ENCODE measurements at places on chromosomes 3 and 15.

DNA sequence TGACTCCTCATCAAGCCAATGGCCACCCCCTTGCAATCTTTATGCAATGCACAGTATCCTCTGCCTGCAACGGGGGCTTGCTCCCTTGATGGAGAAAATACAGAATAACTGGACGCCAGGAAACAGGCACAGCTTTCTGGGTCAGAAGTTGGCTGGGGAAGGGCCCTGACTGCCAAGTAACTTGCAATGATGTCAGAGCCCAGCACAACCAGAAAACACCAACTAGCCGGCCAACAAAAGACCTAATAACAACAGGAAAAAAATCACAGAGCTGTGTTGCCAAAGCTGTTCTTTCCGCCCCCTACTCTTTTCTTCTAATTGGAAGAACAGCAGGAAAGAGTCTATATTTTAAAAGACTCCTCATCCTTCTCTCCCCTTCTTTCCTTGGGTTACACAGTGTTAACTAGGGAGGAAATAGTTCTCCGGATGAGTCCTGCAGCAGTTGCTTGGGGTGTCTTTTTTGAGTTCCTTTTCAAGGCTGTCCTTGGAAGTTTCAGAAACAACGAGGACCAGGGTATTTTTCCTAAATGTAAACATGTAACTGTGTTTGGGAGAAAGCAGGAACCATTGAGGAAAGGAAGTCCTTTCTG, 1.4 kb upstream of the SEMA6D start:
- DNase-seq, result no peak

DNA sequence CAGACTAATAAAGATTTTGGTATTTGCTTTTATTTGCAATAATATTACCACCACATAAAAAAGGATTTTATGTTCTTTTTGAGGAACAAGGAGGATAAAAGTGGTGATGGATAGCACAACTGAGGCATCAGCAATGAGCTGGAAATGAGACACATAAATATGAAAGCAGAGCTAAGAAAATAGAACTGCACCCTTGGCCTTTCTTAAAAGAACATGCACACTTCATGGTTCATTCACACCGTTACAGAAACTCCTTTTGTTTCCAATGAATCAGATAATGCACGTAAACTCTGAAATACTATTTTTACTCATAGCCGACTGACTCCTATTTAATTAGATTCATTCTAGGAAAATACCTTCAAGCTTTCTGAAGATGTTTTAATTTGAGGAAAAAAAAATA, 19.9 kb upstream of the DPH6 start:
- DNase-seq, result no peak

DNA sequence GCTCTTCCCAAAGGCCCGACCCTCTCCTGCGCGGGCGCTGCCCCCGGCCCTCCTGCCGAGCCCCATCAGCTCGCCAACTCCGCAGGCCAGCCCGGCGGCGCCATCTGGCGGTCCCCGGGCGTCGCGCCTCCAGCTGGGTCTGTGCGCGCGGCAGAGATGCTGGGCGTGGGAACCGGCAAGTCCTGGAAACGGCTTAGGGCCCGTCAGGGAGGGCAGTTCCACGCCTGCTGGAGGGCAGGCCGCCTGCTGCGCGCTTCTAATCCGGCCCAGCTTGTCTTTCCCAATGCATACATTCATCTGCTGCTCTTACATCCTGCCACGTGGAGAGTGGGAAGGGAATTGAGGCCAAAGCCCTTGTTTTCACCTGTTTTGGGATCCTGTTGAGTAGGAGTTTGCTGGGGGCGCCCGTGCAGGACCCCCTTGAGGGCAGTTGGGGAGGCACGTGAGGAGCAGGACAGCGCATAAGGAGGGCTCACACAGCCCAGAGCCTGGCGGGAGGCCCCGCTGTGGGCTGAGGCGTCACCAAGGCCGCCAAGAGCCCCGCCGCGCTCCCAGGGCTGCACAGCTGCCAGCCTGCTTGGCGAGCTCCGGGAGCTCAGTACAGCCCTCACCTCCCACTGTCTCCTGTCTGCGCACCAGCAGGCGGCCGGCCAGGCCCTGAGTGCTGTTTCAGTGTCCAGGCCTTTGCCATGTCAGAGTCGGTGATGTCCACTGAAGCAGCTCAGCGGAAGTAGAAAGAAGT, 165.6 kb downstream of the NSMCE3 start:
- DNase-seq, result peak; percentile 25

DNA sequence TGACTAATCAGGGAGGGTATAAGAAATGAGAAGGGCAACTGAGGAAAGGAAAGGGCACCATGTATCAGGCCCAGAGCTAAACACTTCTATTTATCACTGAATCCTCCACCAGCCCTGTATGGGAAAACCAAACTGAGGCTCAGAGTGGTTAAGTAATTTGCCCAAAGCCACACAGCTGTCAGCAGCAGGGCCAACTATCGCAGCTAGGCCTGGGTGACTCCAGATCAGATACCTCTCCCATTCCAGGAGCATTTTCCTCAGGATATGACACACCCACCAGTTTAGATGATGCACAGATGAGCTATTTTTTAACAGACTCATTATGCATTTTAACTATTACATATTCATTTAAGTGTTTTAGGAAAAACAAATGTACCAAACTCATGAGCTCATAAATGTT, 14.5 kb downstream of the NUP210 start:
- no peak for DNase-seq

DNA sequence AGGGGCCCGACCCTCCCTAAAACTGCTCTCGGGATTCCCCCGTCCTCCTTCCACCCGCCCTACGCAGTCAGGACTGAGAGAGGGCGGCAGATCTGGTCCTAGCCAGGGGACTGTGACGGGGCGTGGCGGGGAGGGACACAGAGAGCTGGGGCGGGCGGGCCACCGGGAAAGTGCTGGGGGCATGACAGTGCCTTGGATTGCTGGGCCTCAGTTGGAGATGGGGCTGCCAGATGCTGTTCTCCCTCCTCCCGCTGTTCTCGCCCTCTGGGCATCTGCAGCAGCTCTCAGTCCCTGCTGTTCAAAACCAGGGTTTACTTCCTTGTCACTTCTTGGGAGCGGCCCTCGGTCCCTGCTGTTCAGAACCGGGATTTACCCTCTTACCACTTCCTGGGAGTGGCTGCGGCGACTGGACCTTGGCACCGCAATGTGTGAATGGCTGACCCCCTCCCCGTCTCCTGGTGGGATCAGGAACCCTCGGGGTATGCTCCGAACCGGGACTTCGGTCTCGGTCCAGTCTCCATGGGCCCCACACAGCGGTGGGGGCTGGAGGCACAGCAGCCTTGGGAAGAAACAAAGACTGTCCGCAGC, 1.8 kb upstream of the RPP25 start:
- peak; percentile 50 for DNase-seq

- no peak for DNase-seq
These were observed 453.0 kb upstream of the CFAP20DC start for GRCh38 chr3:59502806-59503205.

DNA sequence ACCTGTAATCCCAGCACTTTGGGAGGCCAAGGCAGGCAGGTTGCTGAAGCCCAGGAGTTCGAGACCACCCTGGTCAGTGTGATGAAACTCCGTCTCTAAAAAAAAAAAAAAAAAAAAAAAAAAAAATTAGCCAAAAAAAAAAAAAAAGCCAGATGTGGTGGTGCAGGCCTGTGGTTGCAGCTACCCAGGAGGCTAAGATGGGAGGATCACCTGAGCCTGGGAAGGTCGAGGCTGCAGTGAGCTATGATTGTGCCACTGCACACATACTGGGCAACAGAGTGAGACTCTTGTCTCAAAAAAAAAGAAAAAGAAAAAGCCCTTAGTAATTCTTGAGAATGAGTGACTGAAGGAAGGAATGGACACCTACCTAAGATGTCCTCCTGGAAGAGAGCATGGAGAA, 105.1 kb downstream of the VGLL4 start:
- no peak for DNase-seq

GRCh38 chr15:46523701-46524100, 888.9 kb downstream of the SQOR start:
- DNase-seq, result no peak

GRCh38 chr3:121985846-121986245, 36.2 kb downstream of the ILDR1 start:
- DNase-seq, result no peak

DNA sequence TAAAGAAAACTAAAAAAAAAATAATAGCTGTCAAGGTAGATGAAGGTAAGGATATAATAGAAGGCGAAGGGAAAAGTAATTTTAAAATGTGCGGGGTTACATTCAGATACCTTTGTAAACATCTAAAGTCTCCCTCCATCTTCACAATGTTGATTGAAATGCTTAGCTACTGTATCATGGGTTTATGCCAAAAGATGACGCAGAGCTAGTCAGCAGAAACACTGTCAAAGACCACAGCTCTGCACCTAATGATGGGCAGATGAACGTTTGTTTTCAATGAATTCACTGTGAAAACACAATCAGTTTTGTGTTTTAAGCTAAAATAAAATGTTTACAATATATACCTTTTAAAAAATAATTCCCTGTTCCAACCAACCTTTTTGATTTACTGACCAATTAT, 61.2 kb downstream of the RFTN1 start:
- DNase-seq, result no peak

GRCh38 chr3:47434849-47435248, 40.9 kb downstream of the SCAP start:
- DNase-seq, result no peak

DNA sequence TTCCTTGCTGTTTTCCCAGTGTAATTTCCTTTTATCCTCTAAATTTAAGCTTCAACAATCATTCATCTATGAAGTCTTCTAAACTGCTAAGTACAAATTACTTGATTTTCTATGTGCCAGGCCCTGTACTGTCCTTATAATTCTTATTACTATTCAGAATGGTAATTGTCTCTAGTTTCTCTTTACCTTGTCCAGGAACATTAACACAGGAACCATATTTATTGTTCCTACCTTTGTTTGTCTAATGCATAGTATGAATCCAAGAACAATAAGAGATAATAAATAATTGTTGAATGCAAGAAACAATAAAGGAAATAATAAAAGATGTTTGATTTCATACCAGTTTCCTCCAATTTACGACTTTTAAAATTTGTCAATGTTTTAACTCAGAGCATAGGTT, 1083.2 kb downstream of the ROBO2 start:
- DNase-seq, result no peak

GRCh38 chr3:177816667-177817208, 619.5 kb upstream of the TBL1XR1 start:
- no peak for DNase-seq

DNA sequence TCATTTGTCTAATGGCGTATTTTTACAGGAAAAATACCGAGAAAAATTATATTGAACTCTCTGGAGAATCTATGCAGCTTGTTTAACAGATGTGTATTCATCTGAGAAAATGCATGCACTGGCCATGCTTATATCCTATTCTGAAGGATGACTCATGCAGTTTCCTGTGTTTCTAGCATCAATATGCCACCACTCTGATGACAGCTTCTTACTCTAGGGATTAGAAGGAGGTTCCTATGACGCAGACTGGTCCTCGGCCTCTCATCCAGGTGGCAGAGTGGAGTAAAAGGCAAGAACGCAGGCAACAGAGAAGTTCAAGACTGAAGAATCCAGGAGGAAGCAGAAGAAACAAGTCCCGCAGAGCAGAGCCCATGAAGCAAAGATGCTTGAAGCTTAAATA, 910.0 kb upstream of the ROBO1 start:
- no peak for DNase-seq

DNA sequence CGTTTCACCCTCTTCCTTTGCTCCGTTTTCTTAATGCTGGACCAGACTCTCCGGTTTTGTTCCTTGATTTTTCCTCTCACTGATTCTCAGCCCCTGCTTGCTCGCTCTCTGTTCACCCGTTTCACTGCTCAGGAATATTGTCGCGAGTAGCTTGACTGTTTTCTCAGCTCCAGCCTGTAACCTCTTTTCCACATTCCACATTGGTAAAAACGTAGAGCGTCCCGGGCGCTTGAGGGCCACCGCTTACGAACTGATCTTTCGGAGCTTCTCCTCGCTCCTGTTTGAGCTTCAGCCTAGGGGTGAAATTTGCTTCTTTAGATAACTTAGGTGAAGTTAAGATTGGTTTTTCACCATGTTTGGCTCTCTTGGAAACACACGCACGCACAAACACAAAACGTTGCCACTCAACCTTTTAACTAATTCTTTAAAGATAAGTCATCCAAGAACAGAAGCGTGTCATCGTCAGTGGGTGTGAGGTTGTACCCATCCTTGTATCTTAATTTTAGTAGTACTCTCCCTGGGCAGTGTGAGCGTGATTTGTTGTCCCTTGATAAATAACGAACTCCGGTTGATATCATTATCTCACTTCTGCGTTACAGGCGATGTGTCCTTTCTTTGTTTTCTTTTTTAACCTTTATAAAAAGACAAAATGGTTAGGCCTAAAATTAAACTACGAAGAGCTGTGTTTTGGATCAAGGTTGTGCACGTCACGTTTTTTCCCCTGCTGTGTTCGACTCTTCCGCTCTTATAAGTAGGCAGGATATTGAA, 1.0 kb downstream of the PAK2 start:
- DNase-seq, result peak; percentile 37

DNA sequence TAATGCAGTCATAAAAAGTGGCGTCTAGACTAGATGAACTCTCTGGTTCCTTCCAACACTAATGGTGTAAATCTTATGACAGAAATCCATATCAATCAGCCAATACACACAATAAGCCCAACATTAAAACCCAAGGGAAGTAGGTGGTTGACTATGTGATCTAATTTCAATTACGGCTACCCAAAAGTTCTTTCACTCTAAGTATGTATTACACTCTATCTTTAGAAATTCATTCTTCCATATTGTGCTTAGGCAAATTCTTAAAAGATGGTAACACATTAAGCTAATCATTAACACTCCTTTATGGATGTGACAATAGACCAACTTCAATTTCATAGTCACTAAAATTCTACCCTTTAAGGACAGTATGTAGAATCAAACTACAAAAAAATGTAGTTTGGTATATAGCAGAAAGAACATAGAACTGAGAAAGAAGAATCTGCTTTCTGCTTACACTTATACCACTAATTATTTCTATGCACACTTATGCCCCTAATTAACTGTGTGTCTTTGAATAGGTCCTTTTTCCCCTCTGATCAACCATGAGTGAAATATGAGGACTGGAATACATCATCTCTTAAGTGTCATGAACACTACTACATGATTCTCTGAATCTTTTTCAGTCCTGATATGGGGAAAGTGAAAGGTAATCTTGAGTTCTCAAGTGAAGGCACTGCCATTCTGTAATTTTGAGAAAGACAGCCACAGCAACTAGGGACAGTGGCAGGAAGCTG, 557.6 kb downstream of the IGSF11 start:
- no peak for DNase-seq

- peak; percentile 57 for DNase-seq
These were observed 93.1 kb upstream of the KBTBD8 start for GRCh38 chr3:66904831-66905493.

DNA sequence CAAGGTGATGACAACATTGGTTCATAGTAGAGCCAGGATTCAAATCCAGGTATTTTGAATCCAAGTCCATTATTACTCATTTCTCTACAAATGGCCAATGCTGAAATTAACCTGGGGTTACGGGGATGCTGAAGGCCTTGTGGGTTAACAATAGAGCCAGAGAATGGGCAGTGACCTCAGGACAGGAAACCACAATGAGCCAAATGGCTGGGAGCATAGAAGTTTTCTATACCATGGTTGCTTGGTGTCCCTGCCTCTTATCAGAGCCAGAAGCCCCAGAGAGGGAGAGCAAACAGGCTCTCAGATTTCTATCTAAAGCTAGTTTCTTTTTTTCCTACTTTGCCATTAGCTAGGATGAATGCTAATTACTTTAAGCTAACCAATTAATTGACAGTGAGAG, 82.3 kb downstream of the TNIK start:
- DNase-seq, result no peak

Data from inflammatory macrophage (primary cell).